Activated naive CD4-positive, alpha-beta T cell treated with anti-CD3 and anti-CD28 coated beads, Interleukin-2, amount 10 ng/mL, durations not matched to agents 7 days and 5 days (primary cell): ENCODE measurements at places on chromosomes 2 and 18.
A peak's percentile ranks its signal among the peaks of the same experiment; 100 is the strongest.

DNA sequence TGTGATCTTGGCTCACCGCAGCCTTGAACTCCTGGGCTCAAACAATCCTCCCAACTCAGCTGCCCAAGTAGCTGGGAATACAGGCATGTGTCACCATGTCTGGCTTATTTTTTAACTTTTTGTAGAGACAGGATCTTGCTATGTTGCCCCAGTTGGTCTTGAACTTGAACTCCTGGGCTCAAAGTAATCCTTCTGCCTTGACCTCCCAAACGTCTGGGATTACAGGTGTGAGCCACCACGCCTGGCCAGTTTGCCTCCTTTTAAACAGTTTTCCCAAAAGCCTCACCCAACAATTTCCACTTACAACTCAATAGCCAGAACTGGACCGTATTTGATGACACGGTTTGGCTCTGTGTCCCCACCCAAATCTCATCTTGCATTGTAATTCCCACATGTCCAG lies 300.9 kb upstream of the STON1 start:
- no peak for DNase-seq
- peaks cover 7% of the 10 kb centered on the region for H3K4me1 ChIP-seq
- H3K4me3 ChIP-seq, result no peak overlapping the region
- H3K36me3 ChIP-seq, result peaks cover 2% of the 10 kb centered on the region
- H3K27me3 ChIP-seq, result peaks cover 4% of the 10 kb centered on the region

GRCh38 chr18:53254265-53254664 lies 914.3 kb downstream of the DCC start:
- H3K27ac ChIP-seq, result no peak overlapping the region
- H3K27me3 ChIP-seq, result no peaks in the 10 kb centered on the region
- H3K4me3 ChIP-seq, result no peak overlapping the region
- H3K4me1 ChIP-seq, result no peaks in the 10 kb centered on the region
- H3K36me3 ChIP-seq, result no peaks in the 10 kb centered on the region

DNA sequence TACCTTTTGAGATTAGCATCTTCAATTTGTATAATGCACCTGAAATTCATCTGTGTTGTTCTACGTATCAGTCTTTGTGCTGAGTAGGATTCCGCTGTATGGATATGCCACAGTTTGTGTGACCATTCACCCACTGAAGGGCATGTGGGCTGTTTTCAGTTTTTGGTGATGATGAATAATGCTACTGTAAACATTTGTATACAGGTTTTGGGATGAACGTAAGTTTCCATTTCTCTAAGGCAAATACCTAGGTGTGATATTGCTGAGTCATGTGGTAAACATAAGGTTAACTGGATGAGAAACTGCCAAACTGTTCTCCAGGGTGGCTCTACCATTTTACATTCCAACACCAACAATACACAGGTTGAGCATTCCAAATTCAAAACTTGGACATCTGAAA lies 35.1 kb downstream of the CABYR start:
- no peak for DNase-seq
- H3K4me1 ChIP-seq, result no peaks in the 10 kb centered on the region
- H3K4me3 ChIP-seq, result no peak overlapping the region
- H3K27me3 ChIP-seq, result peaks cover 7% of the 10 kb centered on the region
- no peak overlapping the region for H3K27ac ChIP-seq

- DNase-seq, result peak; percentile 73
- peak within 1 kb of the TSS; percentile 77 for H3K4me3 ChIP-seq
- H3K4me1 ChIP-seq, result peaks cover 79% of the 10 kb centered on the region
- peaks cover 8% of the 10 kb centered on the region for H3K27me3 ChIP-seq
- H3K36me3 ChIP-seq, result peaks cover 62% of the 10 kb centered on the region
Observed at GRCh38 chr2:6917071-6917760, at the start of gene RNF144A. RNF144A (plus strand) TSS chr2:6917412; CDS start chr2:6996927, 79,515 bp downstream.

DNA sequence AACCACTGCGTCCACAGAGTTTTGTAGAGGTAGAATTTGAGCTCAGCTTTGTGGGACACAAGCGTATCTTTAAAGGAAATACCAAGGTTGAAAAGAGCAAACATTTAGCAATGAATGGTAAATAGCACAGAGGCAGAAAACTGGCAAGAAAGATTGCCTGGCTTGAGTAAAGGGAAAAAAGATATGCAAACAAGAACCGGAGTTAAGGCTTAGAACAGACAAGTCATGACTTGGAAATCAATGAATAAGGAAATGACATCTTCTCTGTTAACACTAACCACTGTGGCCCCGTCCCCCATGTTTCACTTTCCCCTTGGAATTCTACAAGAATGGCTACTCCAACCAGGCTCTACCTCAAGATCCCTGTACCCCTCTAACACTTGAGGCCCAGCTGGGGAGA lies 3.8 kb downstream of the STAM2 start:
- H3K36me3 ChIP-seq, result peaks cover 10% of the 10 kb centered on the region
- H3K4me3 ChIP-seq, result no peak overlapping the region
- H3K4me1 ChIP-seq, result peaks cover 47% of the 10 kb centered on the region

- H3K4me1 ChIP-seq, result no peaks in the 10 kb centered on the region
- DNase-seq, result no peak
- H3K27me3 ChIP-seq, result peaks cover 6% of the 10 kb centered on the region
- no peak overlapping the region for H3K27ac ChIP-seq
- H3K4me3 ChIP-seq, result no peak overlapping the region
Observed at GRCh38 chr2:105125428-105125827, 87.6 kb downstream of the MRPS9 start.

DNA sequence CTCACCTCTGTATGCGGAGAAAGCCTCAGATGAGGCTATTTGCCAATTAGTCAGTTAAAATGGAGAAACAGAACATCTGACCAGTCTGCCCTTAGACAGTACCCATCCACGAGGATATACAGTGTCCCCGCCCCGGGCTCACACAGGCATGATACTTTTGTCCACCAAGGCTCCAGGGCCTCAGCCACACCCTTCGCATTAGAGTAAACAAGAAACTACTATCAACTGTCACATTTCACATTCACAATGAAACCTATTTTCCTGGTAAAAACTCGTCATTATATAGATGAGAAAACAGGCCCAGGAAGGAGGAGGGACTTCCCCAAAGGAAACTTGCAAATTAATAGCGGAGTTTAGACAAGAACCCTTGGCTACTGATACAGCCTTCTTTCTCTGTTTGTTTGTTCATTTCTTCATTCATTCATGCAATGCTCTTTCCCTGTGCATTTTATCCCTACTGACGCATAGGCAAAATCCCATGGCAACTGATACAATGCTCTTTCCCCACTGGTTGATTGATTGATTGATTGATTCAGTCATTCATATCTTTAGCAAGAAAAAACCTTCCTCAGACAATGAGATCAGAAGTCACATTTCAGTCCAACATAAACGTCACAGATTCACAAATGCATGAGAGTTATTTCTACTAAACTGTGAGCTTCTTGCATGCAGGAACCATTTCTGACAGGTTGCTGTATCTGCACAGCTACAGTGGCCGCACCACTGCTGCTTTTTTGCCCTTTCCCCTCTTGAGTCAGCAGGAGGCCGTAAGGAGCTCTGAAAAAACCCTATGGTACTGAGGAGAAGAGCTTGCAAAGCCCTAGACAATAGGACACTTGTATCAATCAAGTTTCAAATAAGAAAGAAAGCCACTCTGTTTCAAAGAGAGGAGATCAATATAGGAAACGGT lies 777.1 kb downstream of the RNF144A start:
- H3K4me1 ChIP-seq, result peaks cover 24% of the 10 kb centered on the region
- H3K36me3 ChIP-seq, result no peaks in the 10 kb centered on the region
- peak overlapping the region; percentile 56 for H3K27ac ChIP-seq
- no peak overlapping the region for H3K4me3 ChIP-seq
- DNase-seq, result no peak

DNA sequence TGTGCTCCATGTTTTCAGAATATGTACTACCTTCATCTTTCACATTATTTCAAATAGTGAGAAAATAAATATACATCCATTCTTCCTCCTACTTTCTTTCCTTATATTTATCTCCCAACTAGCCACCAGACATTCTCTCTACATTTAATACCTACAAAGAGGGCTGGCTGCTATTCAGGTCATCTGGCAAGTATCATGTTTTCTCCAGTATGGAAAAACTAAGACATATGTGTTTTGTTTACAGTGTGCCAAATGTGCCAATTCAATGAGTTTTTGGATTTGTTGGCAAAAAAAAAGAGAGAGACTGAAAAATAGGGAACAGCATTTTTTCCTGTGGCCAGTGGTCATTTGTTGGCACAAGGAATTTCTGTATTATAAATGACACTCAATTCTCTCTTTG lies 1207.3 kb downstream of the DPP10 start:
- no peak overlapping the region for H3K4me3 ChIP-seq
- no peaks in the 10 kb centered on the region for H3K4me1 ChIP-seq
- DNase-seq, result no peak
- H3K36me3 ChIP-seq, result no peaks in the 10 kb centered on the region
